ENCODE measurements at places on chromosomes 1 and 21.

- DNase-seq: no peak
Measured at GRCh38 chr1:21325731-21326387, 35.6 kb upstream of the ECE1 start.

DNA sequence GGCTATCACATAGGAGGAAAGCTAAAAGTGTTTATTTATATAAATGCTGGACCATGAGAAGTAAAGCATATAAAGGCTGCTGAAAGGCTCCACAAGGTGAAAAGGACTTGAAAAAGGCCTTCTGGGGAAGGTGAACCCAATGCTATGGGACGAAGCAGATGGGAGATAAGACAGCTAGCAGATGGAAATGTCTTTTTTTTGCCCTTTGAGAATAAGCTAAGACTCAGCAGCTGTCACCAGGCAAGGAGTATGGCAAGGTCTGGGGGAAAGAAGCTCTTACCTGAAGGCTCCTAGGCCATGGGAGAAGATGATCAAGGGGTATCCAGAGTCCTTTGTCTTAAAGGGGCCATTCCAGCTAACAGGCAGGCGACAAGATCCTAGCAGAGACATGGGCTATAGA, 9.9 kb downstream of the PAFAH2 start:
- no peak for DNase-seq

DNA sequence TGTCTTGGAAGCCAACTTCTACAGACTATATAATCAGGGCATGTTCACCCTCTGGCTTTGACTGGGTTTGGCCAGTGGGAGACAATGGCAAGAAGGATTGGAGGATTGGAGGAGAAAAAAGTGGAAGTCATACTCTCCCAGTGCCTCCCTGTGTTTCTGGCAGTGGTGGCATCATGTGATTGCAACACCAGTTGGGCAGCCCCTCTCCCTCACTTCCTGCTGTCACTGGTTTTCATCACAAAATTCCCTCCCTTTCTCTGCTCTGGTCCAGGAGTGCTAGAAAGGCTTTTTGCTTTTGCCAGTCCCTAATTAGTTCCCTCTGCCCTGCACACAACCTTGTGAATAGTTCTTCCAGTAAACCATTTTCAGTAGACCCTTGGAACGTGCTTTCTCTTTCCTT, 3.7 kb upstream of the QSOX1 start:
- no peak for DNase-seq

DNA sequence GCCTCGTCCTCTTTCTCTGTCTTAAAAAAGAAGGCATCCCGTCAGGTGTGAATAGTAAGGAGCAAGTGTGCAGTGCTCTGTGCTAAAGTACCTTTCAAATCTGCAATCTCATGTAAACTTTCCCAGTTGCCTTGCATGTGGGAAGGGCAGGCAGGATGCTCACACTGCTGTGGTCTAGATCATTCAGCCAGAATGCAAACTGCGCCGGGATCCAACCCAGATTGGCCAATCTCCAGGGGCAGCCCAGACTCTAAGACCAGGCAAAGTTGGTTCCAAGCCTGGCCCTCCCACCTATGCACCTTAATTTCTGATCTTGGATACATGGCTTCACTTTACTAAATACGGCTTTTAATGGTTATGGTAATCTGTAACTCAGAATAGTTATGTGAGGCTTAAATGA, 3.2 kb upstream of the MAP1LC3C start:
- no peak for DNase-seq

DNA sequence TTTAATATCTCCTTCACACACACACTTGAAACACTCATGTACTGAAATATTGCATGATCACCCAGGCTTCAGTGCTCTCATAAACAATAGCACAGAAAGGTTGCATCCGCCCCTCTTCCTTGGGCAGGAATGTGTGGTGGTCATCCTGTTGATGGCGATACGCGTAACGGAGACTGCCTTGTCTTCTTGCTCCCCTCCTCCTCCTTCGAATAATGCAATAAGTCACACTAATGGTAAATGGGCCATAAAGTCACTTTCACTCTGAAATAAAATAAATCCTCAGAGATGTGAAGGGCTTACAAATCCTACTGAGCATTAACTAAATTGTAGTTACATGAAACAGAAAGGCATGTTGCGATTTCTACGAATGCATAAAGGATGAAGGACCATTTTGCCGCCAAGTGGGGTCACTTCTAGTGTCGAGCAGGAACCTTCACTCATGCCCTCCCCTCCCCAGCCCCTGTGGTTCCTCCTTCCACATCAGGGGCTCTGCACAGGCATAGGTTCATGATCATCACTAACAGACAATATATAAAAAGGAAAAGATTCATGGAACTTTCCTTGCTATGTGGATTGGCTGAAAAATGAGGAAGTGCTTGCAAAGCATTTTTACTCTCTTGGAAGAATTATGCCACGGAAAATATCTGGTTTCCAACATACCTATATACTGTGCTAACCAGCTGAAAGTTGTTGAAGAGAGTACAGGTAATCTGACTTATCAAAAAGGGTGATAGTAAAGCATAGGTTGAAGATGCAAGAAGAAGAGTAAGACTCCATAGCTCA, 1.2 kb upstream of the PGBD5 start:
- no peak for DNase-seq

GRCh38 chr1:213286235-213286634, 235.2 kb downstream of the RPS6KC1 start:
- no peak for DNase-seq

GRCh38 chr1:56045477-56045876, 533.9 kb downstream of the PLPP3 start:
- no peak for DNase-seq

- no peak for DNase-seq
Measured at GRCh38 chr21:36888466-36888865, 78.0 kb downstream of the HLCS start.

DNA sequence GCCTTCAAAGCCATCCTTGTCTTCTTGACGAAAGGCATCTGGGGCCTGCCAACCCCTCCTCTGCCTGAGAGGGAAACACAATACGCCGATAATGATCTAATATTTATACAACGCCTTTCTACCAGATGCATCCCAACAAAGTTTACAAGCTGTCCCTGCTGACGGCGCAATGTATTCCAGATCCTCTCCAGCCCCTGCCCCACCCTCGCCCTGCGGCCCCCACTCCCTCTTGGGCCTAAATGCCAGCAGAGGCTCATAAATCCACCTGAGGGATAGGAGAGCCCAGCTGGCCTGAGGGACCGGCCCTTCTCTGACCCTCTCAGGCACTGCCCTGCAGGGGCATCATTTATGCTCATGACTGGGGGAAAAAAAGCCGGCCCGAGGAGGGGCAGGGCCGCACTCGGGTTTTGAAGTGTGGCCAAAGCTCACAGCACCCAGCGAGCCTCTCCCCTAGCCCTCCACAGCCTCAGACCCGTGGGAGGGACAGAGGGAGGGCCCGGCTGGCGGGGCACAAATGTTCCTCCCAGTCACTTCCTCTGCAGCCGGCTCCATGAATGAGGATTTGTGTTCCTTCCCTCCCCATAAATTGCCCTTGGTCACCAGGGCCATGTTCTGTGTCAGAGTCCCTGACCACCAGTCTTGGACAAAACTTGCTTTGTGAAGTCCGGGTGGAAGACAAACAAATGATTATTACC, 140.3 kb downstream of the FOXD2 start:
- DNase-seq: no peak

DNA sequence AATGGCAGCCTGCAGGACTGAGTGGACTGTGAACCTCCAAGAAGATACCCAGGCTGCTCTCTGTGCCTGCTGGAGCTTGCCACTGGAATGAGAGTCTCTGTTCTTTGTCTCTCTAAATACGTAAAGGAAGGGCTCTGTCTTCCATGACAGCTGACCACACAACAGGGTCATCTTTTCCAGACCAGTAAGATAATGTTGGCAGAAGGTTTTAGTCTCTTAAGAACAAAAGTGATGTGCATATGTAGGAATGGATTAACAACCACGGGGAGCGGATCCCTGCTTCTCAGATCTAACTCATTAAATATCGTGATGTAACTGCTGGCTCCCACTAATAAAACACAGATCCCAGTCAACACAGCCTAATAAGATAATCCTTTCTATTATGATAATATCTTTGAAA, 67.5 kb downstream of the MAP10 start:
- DNase-seq: no peak

- DNase-seq: no peak
Measured at GRCh38 chr21:31656199-31657095, 3.0 kb upstream of the SOD1 start.

DNA sequence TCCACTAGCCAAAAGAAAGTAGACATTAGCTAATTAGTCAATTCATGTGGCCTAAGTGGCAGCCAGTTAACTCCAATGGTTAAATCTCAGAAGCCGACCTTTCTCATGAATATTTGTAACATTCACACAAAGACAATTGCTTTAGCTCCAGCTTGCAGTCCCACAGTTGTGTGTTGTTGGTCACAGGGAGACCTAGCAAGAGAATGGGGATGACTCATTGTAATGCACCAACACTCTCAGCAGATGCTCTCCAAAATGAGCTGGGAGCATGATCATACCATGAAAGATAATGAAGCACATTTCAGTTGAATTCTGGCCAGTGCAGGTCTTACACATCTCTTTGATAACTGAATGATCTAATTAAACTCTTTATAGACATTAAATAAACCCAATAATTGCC, 160.4 kb downstream of the HLX start:
- DNase-seq: no peak

DNA sequence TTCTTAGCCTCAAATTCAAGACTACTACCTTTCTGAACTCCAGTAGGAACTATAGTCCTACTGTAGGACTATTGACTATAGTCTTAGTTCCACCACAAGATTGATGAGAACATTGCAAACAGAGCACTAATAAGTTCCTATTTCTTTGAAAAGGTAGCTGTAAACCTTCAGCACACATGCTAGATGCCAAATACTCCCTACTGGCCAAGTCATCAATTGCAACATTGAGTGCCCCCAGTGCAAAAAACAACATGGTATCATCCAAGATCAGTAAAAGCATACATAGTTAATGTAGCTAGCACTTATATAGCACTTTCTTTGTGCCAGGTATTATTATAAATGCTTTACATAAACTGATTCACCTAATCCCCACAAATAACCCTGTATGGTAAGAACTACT, 99.8 kb downstream of the MRPL39 start:
- no peak for DNase-seq

DNA sequence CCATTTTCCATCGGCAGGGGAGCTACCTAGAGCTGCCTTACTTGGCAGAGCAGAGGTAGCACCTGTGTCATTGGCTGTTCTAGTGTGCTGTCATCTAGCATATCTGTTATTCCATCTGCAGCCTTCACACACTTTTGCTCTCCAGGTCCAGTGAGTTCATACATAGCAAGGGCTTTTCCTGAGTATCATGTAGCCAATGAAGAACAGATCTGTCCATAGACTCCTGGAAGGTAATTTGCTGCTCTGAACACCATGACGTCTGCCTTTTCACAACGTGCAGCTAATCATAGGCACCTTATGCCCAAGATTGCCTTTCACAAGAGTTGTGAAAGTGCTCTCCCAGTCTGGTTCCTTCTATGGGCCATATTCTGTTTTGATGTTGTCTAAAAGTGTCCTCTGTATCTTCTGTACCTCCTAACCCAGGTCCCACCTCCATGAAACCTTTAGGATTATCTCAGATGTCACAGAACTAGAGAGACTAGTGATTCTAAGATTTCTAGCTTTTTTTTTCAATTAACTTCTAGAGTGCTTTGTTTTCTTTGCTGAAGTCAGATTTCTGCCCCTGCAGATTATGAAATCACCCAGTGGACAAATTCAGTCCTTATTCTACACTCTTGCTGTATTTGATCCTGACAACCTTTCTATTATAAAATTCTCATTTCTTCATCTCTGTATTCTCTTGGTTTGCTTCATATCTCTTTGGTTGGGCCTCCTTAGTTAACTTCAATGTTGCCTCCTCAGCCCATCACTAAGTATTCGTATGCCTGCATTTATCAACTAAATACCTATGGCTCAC, 134.8 kb downstream of the PBX1 start:
- no peak for DNase-seq

DNA sequence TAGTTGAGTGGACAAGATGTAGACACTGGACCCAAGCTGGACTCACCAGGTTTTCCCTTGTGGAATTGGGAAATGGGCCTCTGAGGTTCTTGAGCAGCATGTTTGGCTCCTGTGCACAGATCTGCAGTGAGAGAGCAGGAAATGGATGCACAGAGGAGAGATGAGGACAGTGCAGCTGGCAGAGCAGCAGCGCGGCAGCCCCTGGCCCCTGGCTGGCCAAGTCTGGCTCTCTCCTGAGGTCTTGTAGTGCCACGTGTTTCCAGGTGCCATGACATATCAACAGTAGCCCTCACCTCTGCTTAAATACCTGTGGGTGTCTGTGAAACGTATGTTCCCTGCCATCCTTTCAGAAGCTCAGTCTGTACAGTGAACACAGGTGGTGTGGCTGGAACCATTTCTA, 19.2 kb upstream of the BCL10 start:
- no peak for DNase-seq

DNA sequence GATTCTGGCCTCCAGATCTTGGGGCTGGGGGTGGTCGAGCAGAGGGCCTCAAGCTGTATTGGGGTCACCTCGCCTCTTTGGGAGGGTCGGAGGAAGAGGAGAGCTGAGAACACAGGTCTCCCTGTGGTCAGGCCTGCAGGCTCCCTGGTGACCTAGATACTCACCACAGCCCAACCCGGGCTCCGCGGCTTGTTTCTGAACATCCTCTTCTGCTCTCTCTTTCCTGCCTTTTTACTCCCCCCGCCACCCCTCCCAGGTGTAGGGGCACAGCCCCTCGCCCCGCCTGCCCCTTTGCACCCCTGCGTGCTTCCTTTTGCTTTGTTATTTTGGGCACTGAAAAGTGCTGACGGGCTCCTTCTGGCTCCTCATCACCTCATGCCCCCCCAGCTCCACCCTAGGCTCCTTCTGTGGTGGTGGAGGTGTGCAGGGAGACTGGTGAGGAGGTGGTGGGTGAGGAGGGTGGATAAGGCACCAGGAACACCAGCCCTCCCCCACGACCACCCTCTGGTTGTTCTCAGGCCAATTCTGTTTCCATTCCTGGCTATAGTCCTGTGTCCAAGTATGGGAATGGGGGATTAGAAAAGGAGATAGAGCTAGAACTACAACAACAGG, 10.6 kb upstream of the LINGO4 start:
- no peak for DNase-seq

DNA sequence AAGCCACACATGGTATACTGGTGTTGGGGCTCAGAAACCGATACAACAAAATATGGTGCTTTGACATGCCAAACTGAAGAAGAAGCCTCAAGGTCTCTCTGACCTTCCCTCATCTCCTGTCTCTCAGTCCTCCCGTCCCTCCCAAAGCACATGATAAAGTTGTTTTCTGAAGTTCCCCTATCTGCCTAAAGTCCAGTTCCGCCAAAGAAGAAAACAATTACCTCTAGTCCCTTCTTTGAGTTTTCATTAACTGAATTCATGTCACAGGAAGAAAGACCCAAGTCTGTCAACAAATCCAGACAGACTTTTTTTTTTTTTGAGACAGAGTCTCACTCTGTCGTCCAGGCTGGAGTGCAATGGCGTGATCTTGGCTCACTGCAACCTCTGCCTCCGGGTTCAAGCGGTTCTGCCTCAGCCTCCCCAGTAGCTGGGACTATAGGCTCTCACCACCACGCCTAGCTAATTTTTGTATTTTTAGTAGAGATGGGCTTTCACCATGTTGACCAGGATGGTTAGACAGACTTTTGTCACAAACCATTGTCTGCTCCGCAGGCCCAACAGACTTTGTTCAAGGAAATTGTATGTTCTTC, 32.2 kb upstream of the SLC2A1 start:
- DNase-seq: no peak

Measured in stimulated activated CD4-positive, alpha-beta T cell treated with anti-CD3 and anti-CD28 coated beads, TNF-alpha, amount 100 ng/mL, for 1 hour (primary cell).